Activated T-helper 9 cell treated with anti-CD3 and anti-CD28 coated beads, Interleukin-2, amount 50 U/mL, for 16 hours (primary cell): ENCODE measurements at places on chromosomes 16 and 17.

DNA sequence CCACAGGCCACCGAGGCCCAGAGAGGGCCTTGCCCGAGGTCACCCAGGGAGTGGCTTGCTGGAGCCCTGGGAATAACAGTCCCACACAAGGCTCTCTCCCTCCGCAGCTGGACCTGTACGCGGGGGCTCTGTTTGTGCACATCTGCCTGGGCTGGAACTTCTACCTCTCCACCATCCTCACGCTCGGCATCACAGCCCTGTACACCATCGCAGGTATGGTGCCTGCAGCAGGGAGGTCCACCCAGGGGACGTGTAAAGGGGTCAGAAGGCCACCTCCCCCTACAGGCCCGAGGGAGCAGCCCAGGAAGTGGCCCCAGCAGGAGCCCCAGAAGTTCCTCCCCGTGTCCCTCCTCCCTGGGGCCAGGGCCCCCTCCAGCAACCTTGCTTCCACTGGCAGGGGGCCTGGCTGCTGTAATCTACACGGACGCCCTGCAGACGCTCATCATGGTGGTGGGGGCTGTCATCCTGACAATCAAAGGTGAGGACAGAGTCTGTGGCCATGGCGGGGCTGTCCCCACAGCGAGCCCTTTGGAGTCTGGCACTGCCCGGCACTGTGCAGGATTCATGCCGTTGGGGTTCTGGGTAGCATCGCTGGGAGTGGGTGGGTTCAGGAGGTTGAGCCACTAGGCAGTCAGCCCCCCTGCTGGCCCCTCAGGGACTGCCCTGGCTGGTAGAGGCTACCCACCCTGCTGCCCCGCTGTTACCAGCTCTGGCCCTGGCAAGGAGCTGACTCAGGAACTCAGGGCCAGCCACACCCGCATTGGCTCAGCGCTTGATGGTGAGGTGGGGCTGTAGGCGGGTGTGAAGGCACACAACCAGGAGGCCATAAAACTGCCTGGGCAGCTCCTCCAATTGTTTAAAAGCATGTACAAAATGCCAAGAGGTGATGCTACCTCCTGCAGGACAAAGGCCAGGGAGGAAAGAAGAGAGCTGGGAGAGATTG lies 17.3 kb downstream of the SLC5A10 start:
- DNase-seq, result no peak

DNA sequence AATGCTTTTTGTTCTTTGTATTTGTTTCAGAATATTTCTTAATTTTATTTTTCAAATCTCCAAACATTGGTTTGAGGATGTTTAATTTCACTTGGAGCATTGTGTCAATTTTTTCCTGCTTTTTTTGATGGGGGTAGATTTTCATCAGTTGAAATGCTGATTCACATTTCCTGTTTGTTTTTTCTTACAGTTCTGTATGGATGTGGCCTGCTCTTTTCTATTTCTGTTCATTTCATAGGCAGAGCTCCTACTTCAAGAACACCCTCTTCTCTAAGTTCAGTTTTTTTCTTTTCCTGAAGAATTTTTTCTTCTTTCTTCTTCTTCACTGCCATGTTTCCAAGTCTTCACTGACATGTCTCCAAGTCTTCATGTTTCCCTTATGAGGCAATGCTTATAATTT lies 8.8 kb downstream of the MBTD1 start:
- no peak for DNase-seq

DNA sequence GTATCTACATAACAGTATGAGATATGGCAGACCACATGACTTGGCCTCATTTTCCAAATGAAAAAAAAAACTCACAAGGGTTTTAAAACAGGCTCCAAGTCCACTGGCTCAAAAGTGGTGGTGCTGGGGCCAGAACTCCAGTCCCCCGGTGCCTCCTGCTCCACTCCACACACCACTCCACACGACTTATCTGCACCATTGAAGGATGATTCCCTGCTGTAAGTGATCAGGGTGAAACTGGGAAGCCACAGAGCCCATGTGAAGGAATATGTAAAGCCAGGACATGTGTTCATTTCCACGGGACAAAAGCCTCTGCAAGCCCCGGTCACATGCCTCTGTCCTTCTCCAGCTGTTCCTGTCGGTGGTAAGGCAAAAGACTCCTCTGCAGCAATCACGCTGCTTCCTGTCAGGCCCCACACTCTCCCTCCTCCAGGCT lies 97.2 kb downstream of the ZNF18 start:
- no peak for DNase-seq

GRCh38 chr17:47713980-47714700 lies 18.9 kb upstream of the TBX21 start:
- no peak for DNase-seq

- DNase-seq, result no peak
Measured at GRCh38 chr16:78589331-78589730, 489.9 kb downstream of the WWOX start.

- no peak for DNase-seq
Measured at GRCh38 chr16:66170989-66171388, 195.5 kb upstream of the CDH5 start.

GRCh38 chr17:39706921-39707337 lies 7.1 kb downstream of the ERBB2 start:
- no peak for DNase-seq

- peak; percentile 33 for DNase-seq
Measured at GRCh38 chr16:11742093-11742535, 543 bp downstream of the TXNDC11 start.

DNA sequence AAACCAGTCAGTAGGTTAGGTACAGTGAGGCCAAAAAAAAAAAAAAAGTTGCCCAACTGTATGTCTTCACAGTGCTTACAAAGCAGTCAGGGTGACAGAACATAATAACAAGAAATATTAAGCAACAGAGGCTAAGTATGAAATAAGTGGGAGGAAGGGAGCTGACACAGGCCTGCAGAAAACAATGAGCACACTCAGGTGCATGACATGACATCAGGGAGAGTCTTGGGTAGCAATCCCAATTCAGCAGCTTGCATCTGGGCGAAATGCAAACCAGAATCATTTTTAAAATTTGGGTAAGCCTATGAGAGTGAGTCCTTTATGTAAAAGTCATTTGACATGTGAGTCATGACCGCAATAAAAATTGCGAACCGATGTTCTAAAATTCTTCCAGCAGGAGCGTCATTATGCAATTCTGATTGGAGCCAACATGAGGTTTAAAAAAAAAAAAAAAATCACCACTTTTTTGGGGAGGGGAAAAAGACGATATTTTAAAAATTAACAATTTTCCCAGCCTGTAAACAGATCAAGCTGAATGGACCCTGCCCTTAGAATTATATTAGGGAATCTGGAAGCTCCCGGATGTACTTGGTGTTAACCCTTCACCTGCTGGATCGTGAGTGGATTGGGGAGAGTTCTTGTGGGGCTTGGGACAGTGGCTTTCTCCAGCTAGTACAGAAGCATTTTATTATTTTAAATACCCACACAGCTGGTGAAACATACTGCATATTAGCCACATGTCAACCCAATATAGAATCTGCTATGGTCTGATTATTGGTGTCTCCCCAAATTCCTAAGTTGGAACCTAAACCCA lies 127.9 kb downstream of the NPIPB5 start:
- DNase-seq, result no peak

DNA sequence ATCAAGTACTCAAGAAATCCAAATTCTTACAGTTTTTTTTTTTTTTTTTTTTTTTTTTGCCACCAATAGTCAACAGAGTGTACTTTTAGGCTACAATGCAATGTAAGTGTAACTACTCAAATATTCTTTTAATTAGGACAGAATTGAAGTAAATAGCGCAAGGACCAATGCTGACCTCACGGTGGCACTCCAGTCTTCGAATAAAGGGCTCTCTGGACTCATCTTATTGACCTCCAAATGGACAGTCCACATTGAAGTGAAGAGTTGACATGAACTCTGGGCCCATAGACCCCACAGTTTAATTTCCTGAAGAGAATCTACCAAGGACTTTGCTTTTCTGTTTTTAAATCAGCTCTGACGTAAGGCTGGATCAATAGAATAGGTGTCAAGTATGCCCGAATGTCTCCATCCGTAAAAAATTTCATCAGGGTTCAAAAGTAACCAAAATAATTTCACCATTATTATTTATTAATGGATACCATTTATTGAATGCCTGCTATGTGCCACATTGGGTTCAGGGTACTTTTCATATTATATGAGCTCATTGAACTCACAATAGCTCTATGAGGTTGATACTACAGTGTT lies 7.3 kb upstream of the DDX52 start:
- no peak for DNase-seq

DNA sequence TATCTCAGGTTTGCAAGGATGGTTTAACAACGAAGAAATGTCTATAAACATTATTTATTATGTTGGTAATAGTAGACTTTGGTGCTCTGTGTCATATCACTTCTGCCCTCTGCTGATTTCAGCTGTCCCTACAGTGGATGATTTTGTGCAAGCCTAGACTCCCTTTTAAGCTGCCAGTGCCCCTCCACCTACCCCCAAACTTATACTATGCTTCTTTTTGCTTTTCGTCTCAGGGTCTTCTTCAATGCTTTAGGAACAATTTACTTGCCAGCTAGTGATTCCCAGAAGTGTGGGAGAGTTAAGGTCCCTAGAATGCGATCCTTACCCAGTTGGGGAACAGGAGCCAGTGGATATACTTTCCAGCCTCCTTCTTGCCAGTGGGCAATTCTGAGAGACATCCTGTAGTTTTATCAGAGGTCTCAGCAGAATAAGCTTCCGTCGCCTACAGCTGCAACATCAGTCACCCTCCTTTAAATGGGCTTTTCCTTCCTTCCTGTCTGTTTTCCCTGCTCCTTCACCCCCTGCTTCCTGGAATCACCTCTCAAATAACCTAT lies 4.1 kb downstream of the ICAM2 start:
- no peak for DNase-seq

GRCh38 chr16:85398050-85398451 lies 215.1 kb upstream of the GSE1 start:
- no peak for DNase-seq

- no peak for DNase-seq
Measured at GRCh38 chr17:47717261-47717697, 15.8 kb upstream of the TBX21 start.

GRCh38 chr16:85821390-85822135 lies 22.1 kb downstream of the COX4I1 start:
- DNase-seq, result peak; percentile 69

- peak; percentile 90 for DNase-seq
Measured at GRCh38 chr17:47941246-47942095, at the start of gene PNPO. TSS of gene PNPO (plus strand) at chr17:47941571. CDS start at chr17:47941676, 105 bp downstream.

- no peak for DNase-seq
Measured at GRCh38 chr17:49775546-49776260, 11.8 kb upstream of the FAM117A start.

DNA sequence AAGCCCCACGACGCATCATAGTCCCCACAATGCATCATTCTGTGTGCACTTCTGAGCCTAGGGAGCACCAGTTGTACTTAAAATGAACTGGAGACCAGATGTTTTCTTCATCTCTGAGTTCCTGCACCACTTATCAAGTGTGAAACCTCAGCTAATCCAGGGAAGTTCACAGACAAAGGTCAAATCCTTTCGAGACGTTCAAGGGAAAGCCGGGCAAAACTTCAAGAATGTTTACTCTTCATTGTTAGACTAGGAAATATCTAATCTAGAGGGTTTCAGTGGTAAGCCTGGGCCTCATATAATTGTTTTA lies 4.6 kb upstream of the PMP22 start:
- no peak for DNase-seq

DNA sequence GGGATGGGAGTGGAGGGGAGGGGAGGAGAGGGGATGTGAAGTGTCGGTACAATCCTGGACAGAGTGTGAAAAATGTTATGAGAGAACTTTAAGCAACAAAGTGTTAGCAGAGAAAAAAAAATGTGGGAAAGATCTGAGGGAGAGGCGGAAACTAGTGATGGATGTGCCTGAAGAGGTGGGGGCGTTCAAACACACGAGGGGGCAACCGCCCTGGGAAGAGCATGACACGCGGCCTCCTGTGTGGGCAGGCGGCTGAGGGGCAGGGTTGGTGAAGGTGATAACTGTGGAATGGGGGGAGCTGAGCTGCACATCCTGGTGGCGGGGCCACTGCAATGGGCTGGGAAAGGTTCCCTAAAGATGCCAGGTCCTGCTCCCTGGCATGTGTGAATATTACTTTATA lies 30.1 kb downstream of the IFT140 start:
- no peak for DNase-seq

DNA sequence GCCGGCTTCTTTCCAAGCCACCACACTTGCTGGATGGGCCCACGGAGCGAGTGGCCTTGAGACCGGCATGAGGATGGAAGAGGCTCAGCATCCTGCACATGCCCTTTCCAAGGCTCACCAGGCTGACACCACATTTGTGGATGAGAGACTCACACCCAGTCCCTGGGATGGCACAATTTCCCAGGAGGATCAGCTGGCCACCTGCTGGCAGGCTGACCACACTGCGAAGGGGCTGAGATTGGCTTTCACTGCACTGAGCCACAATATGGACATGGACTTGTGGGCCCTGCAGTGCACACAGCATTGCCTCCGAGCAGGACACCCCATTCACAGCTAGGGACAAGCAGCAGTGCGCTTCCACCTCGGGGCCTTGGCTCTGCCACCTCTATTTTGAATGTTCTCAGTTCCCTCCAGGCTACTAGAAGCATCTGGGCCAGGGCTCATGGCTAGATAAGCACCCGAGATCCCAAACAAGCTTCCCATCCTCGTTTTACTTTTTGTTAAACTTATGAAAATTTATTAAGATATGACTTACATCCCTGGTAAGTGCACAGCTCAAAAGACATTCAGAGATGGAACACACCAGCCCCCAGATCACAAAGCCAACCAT lies 25.3 kb upstream of the KSR1 start:
- DNase-seq, result no peak

DNA sequence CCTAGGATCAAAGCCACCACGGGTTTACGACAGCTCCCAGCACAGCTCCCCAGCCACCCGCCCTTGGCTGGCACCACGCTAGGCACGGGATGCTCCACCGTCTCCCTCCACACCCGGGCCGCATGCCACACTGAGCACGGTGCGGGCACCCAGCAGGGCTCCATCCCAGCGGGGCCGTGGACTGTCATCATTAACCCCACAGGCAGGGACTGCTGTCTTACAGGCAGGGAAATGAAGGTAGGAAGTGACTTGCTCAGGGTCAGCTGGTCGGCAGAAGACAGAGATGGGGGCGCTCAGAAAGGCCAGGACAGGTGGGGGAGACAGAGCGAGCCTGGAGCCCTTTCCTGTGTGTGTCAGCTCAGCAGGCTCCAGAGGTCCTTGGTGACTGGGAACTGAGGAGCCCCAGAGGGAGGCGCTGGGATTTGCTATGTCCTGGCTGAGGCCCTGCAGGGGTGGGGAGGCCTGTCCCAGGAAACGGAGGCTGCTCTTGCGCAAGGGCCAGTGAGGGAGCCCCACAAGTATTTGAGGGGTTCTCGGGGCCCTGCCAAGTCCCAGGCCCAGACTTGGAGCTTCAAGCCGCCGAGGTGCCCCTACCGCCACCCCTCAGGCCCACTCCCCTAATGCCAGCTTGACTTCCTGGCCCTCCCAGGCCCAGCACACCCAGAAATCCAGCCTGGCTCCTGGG lies 3.2 kb downstream of the UBALD1 start:
- no peak for DNase-seq

- DNase-seq, result no peak
Measured at GRCh38 chr16:68519225-68519745, 19.8 kb upstream of the ZFP90 start.

DNA sequence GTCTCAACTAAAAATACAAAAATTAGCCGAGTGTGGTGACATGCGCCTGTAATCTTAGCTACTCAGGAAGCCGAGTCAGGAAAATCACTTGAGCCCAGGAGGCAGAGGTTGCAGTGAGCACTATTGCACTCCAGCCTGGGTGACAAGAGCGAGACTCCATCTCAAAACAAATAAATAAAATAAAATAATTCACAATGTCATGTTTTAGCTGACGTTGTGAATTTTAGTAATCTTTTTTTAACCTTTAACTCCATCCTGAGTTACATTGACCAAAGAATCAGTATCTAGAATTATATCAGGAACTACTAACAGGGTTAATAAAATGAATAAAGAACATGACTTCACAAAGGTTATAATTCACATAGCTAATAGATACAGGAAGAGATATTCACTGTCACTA lies 5.9 kb downstream of the RBL2 start:
- no peak for DNase-seq
